ENCODE measurements at places on chromosomes 2 and 18.
A peak's percentile ranks its signal among the peaks of the same experiment; 100 is the strongest.

- H3K4me1 ChIP-seq = no peaks in the 10 kb centered on the region
- no peak overlapping the region for H3K4me3 ChIP-seq
- DNase-seq = no peak
- H3K27me3 ChIP-seq = no peaks in the 10 kb centered on the region
- H3K27ac ChIP-seq = no peak overlapping the region
- H3K36me3 ChIP-seq = no peaks in the 10 kb centered on the region
Observed at GRCh38 chr2:240721596-240722180, 30.0 kb downstream of the AQP12A start.

DNA sequence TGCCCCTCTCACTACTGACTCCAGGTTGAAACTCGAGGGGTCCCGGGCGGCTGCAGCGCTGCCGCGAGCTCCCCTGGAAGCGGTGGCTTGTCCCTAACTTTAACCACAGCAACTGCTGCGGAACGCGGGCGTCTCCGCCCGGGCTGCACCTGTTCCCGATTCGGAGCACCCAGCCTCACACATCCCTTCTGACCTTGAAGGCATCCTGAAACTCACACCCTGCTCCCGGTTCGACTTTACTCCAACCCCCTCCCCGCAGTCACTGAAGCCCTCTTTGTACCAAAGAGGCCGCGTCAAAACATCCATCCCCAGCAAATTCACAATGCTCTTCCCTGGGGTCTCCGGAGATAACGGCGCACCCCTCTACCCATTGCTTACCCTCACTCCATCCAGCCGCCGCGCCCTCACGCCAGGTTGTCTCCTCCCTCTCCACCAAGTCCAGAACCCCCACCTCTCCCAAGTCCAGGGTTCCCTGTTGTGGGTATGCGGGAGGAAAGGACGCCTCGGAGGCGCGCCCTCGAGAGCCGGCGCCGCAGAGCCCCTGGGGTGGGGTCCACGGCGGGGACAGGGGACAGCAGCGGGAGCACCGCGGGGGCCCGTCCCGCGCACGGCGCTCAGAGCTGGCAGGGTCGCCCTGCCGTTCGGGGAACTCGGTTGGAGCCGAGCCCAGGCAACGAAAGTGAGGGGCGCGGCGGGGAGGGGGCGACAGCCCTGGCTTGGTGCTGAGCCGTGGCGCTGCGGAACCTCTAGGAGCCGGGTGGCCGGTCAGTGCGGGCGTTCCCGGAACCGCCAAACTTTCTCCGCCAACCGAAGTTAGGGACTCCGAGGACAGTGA is 934 bp downstream of the MYO5B start:
- peak overlapping the region; percentile 55 for H3K4me3 ChIP-seq
- DNase-seq = peak; percentile 67
- peak overlapping the region; percentile 42 for H3K27ac ChIP-seq
- no peaks in the 10 kb centered on the region for H3K36me3 ChIP-seq

- no peaks in the 10 kb centered on the region for H3K36me3 ChIP-seq
- peaks cover 4% of the 10 kb centered on the region for H3K4me1 ChIP-seq
- no peak overlapping the region for H3K27ac ChIP-seq
- H3K27me3 ChIP-seq = no peaks in the 10 kb centered on the region
Observed at GRCh38 chr2:147860009-147860408, 15.2 kb downstream of the ACVR2A start.

DNA sequence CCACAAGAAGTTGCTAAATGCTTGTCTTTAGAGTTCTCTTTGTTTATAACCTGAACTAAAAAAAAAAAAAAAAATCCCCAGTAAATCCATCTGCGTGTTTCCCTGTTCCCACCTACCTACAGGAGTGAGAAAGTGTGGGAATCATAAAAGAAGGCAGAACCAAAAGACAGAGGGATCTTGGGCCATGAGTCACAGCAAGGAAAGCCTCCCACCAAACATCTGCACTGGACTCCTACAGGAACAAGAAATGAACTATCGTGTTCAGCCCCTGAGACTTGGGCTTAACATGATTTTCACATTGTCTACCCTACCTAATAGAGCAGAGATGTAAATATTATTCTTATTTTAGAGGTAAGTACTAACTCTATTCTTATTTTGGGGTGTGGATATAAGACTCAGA is 1761.2 kb upstream of the CELF4 start:
- no peak overlapping the region for H3K4me3 ChIP-seq
- H3K27me3 ChIP-seq = no peaks in the 10 kb centered on the region
- no peak for DNase-seq
- no peaks in the 10 kb centered on the region for H3K4me1 ChIP-seq
- H3K36me3 ChIP-seq = no peaks in the 10 kb centered on the region

DNA sequence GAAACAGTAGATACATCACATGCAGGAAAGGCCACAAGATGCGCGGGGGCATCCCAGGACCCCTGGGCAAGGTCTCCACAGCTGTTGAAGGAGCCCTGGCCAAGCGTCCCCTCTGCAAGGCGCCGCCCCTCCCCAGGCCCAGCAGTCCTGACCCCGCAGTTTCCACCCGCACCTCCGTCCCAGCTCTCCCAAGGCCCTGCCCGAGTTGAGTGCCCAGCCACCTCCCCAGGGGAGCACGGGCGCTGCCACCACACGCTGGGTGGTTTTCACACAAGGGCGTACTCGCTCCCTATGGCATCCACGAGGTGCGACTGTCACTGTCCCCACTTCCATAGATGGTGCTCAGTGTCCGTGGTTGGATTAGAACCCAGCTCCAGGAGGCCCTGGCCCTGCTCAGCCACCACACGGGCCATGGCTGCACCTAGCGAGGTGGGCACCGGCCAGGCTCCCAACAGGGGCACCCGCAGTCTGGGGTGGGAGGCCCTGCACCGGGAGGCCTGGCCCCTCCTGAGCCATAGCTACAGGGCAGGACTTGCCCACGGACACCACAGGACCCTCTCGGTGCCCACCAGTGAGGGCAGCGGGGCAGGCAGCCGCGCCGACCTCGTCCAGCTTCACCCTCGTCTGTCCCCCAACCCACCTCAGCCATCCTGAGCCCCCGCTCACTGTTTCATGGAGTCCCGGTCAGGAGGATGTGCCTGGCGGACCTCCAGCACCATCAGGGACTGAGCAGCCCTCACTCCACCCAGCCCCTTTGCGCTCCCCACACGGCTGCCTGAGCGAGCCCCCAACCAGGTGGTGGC is 36.0 kb downstream of the KIF1A start:
- no peak overlapping the region for H3K4me3 ChIP-seq
- H3K36me3 ChIP-seq = no peaks in the 10 kb centered on the region
- no peak overlapping the region for H3K27ac ChIP-seq
- H3K27me3 ChIP-seq = peaks cover 4% of the 10 kb centered on the region
- no peaks in the 10 kb centered on the region for H3K4me1 ChIP-seq
- DNase-seq = no peak

- DNase-seq = no peak
- no peaks in the 10 kb centered on the region for H3K4me1 ChIP-seq
- no peak overlapping the region for H3K4me3 ChIP-seq
- H3K36me3 ChIP-seq = no peaks in the 10 kb centered on the region
Observed at GRCh38 chr2:105460048-105460732, 61.3 kb upstream of the FHL2 start.

- DNase-seq = no peak
- no peaks in the 10 kb centered on the region for H3K4me1 ChIP-seq
- no peak overlapping the region for H3K27ac ChIP-seq
- no peaks in the 10 kb centered on the region for H3K27me3 ChIP-seq
- no peak overlapping the region for H3K4me3 ChIP-seq
Observed at GRCh38 chr18:78731016-78731397, 248.6 kb upstream of the SALL3 start.

DNA sequence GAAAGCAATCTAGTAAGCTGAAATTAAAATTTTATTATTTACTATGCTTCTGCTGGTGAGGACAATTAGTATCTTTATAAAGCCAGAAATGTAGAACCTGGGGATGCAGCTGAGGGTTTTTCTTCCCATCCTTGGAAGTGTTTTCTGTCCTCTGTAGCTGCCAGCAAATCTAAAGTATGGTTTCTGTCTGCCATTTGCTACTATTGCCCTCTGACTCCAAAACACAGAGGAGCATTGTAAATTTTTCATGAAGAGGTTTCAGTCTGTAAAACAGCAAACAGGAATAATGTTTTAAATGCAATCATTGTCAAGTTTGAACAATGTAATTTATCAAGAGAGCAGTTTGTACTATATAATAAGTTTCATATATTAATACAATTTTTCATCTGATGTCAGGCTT is 258.8 kb downstream of the ZNF407 start:
- no peaks in the 10 kb centered on the region for H3K27me3 ChIP-seq
- DNase-seq = no peak
- H3K36me3 ChIP-seq = no peaks in the 10 kb centered on the region
- H3K27ac ChIP-seq = no peak overlapping the region
